ENCODE measurements at places on chromosomes 5 and 9. TPM values are rescaled to one million over a fixed set of nuclear protein-coding genes. Genes with fewer than 3 reads are reported as not detected.
A peak's percentile ranks its signal among the peaks of the same experiment; 100 is the strongest.

CAMK4 gene
- 2.7 TPM for total RNA-seq

SLC6A3 gene
- 0.12 TPM for total RNA-seq

DNA sequence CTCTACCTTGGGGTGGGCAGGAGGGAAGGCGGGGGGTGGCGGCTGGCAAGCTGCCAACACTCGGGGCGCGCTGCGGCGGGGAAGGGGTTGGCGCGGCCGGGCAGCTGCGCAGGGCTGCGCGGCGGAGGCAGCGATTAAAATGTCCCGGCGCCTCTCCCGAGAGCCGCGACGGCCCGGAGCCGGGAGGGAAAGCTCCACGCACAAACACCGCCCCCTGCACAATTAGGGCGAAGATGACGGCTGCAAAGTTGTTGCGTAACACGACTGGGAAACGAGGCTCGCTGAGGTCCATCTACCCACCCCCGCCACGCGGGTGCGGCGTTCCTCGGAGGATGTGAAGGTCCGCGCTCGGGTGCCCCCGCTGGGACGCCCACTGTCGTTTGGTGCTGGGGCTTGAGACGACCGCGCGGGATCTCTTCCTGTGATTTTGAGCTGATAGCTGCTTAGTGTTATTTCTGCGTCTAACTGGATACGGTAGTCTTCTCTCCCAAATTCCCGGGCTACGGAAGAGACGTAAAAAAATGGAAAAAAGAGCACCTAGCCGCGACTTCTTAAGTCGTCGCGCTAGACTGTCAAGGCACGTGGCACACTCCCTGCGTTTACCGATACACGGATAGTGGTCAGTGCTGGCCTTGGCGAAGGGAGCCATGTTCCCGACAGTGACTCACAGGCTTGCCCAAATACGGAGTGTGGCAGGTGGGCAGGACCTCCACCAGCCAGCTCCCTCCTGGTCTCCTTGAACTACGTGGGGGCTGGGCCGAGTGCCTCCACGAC, 958 bp upstream of the NFIL3 start:
- DNase-seq: peak; percentile 92

GRCh38 chr5:625516-625915, 13.4 kb downstream of the CEP72 start:
- peak; percentile 23 for DNase-seq

GRCh38 chr9:106941916-106942315, 79.0 kb downstream of the ZNF462 start:
- DNase-seq: no peak
